ENCODE measurements at places on chromosomes 5 and 9.

GRCh38 chr5:50623666-50624065 is 42.8 kb upstream of the PARP8 start:
- DNase-seq = no peak

- no peak for DNase-seq
Measured at GRCh38 chr5:32353420-32353819, 40.7 kb upstream of the MTMR12 start.

GRCh38 chr9:122806661-122807060 is 6.7 kb downstream of the OR1K1 start:
- no peak for DNase-seq

- DNase-seq = no peak
Measured at GRCh38 chr5:168447808-168448207, 38.5 kb upstream of the RARS1 start.

GRCh38 chr9:129635099-129636065 is 6.6 kb downstream of the ASB6 start:
- no peak for DNase-seq

DNA sequence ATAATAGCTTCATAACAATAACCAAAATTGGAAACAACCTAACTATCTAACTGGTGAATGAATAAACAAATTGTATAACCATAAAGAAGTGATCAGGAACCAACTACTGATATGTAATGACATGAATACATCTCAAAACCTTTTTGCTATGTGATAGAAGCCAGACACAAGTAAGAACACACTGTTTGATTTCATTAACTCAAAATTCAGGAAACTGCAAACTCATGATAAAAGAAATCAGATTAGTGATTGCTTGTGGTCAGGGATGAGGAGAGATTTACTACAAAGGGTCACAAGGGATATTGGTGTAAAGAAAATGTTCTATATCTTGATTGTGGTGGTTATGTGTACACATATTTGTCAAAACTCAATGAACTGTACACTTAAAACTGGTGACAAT is 22.6 kb upstream of the BRINP1 start:
- DNase-seq = no peak

GRCh38 chr5:138649316-138649720 is 74.1 kb upstream of the HSPA9 start:
- no peak for DNase-seq

- peak; percentile 43 for DNase-seq
Measured at GRCh38 chr5:359301-359897, 37.9 kb downstream of the AHRR start.

GRCh38 chr5:60597572-60598320 is 102.2 kb downstream of the DEPDC1B start:
- DNase-seq = no peak

GRCh38 chr5:100537946-100538345 is 2.8 kb downstream of the FAM174A start:
- DNase-seq = no peak

DNA sequence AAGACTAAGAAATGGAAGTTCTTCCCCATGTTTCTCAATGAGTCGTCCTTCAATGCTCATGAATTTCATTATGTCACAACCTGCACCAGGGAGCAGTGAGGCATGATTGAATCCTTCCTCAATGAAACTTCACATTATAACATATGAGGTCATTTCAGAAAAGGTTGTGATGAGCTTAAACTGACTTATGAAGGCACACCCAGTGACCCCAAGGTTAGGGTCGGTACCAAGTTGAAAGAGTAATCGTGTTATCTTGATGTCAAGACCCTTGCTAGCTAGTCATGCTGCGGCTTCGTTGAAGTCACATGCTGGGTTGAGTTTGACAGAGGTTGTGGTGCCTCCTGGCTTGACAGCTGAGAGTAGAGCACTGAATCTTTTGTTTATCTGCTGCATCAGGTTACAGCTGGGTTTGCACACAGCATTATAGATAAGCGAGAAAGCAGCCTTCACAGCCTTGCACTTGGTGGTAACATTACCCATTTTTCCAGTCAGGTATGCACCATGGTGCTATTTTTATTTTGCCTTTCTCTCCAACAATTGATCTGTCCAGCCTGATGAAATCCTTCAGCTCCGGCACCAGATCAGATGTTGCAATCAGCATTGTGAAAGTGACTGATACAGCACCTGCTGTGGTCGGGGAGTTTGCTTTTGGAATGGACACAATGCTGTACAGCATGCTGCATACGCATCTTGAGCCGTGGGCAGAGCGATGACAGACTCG is 133.2 kb downstream of the ERCC6L2 start:
- no peak for DNase-seq

DNA sequence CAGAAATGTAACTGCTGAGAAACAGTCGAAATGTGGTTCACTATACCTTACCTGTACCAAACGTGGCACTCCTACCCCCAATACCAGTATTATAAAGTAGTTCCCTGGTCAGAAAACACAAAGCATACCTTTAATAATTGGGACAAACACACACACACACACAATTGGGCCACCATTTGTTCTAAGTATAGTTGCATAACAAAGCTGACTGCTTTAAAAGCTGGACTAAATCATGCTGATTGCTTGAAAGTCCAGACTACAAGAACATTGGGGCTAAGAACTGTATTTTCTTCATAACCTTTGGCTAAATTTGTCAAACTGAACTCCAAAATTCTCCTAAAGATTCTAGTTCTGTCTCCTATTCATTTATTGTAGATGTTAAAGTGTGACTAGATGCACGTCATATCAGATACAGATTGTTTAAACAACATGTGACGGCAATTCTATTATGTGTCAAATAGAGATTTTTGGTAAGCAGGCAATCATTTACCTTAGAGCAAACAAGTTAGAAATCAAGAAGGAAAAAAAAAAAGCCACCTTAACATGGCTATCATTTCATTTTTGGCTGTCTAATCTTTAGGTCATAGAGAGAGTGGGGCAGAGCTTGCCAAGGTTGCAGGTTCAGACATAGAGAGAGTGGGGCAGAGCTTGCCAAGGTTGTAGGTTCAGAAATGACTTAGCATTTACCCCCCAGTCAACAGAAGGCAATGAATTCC is 265.1 kb downstream of the ARL15 start:
- DNase-seq = no peak

DNA sequence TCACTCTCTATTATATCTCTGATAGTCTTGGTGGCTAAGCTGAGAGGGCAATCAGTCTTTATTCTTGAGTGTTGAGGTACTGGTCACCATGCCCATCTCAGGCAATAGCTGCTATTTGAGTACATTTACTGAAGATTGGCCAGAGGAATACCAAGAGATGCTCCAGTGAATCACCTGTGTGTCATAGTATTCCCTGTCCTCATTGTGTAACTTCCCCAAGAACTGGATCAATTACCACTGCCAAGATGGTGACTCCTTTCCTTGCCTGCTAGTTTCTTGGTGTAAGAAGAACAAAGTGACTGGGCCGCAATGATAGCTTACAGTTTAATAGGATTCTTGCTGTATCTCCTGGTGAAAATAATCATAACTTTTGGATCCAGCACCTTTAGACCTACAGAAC is 418.7 kb upstream of the KIF2A start:
- DNase-seq = no peak

DNA sequence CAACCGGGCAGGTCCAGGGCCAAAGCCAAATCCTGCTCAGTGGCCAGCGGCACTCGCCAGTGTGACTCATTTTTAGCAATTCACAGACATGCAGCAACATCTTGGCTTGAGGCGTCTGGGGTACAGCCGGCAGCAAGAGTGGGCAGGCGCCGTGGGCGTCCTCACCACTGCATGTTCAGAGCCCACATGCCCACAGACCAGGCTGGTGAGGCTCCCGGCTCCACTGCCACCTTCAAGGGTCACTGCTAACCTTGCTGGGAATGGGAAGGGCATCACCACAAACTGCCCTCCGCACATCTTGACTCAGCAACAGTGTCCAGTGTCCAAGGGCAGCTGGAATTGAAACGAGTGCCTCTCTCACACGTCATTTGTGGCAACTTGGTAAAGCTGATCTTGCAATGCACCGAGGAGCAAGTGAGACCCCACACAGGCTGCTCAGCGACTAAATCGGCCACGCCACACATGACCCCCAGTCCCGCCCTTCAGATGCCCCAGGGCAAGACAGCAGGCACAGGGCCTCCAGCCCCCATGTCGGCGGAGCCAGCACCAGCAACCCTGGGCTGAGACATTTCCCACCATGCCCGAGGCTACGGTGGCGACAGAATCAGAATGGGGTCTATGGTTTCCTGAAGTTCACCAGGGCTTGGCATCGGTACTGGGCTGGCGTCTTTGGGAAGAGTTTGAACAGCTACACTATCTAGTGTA is 140.3 kb downstream of the ROR2 start:
- peak; percentile 49 for DNase-seq

GRCh38 chr5:76938177-76938576 is 14.7 kb upstream of the CRHBP start:
- no peak for DNase-seq

- no peak for DNase-seq
Measured at GRCh38 chr5:134171972-134172371, 4.8 kb downstream of the SKP1 start.

DNA sequence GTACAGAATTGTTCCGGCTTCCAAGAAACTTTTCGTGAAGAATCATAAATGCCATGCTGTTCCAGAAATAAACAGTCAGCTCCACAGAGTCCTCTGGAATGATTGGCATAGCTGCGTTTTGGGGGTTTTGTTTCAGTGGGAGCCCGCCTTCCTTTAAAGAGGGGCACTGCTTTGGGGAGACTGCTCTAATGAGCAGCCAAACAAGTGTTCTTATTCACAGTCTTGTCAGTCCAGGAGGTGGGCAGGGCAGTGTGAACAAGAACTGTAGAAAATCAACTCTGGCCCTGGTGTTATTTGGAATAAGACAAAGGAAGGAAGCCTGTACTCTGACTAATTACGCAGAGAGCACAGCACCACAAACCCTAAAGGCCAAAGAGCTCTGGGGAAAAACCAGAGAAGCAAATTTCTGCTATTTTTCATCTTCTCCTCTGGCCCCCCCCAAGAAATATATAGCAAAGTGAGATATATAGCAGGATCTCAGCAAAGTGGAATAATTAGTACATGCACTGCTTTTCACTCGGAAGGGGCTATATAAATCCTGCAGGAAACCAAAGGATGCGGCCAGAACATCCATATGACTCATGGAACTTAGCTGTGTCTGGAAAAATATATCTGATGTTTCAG is 92.9 kb downstream of the GLDC start:
- no peak for DNase-seq

DNA sequence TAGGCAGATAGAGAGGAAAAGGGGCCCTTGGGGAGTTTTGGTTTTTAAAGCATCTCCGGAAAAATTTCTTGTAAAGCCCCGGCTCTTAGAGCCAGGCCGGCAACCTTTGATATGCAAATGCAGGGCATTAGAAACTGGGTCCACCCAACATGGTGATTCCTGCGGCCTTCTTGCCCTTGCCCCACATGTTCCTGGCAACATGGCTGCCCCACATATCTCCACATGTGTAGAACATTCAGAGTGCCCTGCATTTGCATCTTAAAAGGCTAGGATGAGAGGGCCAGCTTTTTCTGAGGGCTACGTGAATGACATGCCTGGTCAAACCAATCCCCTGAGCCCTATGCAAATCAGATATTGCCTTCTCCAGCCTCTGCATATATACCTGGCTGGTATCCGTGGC is 5.0 kb upstream of the SNAPC3 start:
- no peak for DNase-seq

- no peak for DNase-seq
Measured at GRCh38 chr9:6567140-6567591, 78.4 kb downstream of the GLDC start.

GRCh38 chr5:156042726-156043125 is 284.2 kb upstream of the SGCD start:
- DNase-seq = no peak

DNA sequence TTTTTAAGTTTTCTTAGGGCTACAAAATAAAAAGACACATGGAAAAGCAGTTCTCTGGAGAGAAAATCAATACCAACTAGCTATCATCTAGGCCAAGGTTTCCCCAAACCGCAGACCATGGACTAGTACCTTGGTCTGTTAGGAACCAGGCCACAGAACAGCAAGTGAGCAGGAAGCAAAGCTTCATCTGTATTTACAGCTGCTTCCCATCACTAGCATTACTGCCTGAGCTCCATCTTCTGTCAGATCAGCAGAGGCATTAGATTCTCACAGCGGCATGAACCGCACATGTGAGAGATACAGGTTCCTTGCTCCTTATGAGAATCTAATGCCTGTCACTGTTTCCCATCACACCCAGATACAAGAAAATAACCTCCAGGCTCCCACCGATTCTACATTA is 1907.6 kb upstream of the ACO1 start:
- no peak for DNase-seq

DNA sequence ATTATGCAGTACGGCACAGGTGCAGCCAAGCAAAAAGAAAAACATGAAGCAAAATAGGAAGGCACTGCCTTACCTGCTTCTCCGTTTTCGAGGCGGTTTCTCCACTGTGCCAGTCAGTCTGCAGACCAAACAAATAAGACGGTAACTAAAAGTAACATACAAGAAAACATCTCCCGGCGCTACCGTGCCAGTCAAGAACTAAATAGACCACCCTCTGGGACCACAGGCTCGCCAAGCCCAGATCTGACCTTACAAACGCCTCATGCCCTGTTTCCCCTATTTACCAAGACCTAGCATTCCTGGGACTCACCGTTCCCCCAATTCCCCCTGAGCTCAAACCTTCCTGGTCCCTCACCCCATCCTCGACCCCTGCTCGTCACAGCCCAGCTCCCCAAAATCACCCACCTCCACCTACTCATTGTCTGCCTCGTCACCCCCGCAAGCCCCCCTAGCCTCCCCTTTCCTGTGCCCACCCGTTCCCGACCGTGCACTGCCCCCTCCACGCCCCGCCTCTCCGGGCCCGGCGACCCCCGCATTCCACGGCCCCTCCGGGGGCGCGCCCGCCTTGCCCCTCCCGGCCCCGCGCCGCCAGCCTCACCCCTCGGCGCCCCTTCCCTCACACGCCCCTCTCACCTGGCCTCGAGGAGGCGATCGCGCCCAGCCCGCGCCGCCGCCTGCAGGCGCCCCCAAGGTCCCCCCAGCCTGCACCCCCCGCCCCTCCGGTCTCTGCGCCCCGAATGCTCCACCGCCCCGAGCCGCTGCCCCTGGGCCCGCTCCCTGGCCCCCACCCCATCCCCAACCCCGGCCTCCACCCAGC is 560 bp downstream of the SCAI start:
- DNase-seq = no peak

DNA sequence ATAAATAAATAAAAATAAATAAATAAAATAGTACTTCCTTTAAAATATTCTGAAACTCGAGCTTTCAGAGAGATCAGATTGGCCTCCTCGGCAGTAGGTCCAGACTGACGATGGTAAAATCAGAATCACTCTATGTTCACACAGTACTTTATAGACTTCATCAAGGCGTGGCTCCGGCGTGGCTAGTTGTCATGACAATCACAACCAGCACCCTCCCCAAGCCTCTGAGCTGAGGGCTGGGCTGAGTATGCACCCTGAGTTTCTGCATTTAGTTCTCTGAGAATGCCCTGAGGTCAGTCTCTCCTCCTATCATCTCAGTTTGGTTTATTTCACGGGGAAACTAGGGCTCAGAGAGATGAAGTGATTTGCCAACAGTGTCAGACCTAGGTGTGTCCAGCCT is 43.3 kb upstream of the BARHL1 start:
- DNase-seq = no peak

GRCh38 chr9:69719367-69719766 is 40.4 kb downstream of the PTAR1 start:
- DNase-seq = no peak

- DNase-seq = no peak
Measured at GRCh38 chr5:36717131-36717695, 110.8 kb downstream of the SLC1A3 start.

GRCh38 chr9:120524863-120525262 is 55.1 kb downstream of the CDK5RAP2 start:
- no peak for DNase-seq

Data from coronary artery (tissue), 2 donors.